ENCODE measurements at places on chromosomes 16 and 17.

DNA sequence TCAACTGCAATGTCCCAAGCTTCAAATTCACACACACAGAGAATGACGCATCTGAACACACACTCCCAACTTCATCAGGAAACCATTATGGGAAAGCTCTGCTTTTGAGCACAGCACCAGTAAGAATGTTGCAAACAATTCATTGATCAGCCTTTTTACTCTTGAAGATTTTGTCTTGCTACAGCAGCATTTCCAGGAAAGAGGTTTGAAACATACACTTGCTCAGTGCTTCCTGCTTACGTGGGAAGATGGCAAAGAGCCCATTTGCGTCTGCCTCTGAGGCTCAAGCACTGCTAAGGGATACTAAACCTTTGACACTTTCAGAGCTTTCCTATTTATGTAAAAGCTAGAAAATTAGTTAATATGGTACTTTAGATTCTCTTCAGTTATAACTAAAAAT, 77.2 kb upstream of the MON1B start:
- no peak for DNase-seq

DNA sequence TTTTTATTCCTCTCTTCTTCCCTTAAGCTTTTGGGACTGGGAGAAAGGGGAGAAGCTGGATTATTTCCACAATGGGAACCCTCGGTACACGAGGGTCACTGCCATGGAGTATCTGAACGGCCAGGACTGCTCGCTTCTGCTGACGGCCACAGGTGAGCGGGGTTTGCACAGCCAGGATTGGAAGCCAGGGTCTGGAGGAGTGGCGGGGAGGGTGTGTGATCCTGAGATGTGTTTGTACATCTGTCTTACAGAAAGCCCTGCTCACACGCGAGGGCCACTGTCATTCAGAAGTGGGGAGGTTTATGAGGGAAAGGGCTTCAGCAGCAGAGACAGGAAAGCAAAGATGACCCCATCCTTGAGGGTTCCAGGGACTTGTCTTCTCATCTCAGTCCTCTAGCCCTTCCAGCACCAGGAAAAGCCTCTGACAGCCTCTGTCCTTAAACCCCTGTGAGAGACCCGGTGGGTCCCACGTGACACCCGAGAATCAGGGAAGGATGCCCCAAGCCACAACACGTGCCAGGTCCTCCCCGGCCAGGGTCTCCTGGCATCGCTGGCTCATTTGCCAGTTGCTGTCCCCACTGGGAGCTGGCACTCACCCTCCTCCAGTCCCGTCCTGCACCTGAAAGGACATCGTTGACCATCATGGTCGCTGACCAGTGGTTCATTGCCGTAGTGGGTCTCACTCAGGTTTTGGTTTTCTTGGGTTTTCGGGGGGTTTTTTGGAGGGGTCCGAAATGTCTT, 44.3 kb upstream of the CHMP6 start:
- no peak for DNase-seq

GRCh38 chr16:19173059-19173458, 5.0 kb downstream of the SYT17 start:
- DNase-seq: no peak

- no peak for DNase-seq
These were observed 118.1 kb downstream of the OR1D5 start for GRCh38 chr17:2945299-2945698.

DNA sequence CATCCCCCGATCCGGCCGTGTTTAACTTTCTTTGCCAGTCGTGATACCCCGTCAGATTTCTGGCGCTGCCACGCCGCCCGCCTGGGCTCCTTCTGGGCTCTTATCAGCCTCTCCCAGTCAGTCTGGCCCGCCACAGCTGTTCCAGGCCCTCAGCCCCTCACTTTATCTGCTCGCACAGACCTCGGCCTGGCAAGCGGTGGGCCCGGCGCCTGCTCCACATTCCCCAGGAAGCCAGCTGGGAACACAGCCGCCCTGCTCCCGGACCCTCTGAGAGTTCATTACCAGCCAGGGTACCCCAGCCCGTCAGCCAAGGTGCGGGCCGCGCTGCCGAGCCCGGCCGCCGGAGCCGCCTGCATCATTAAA, 157.5 kb downstream of the ZNF423 start:
- DNase-seq: no peak

GRCh38 chr16:48277158-48277557, 29.8 kb upstream of the ABCC11 start:
- DNase-seq: no peak
